ENCODE measurements at places on chromosomes 6 and 20.
A peak's percentile ranks its signal among the peaks of the same experiment; 100 is the strongest.

DNA sequence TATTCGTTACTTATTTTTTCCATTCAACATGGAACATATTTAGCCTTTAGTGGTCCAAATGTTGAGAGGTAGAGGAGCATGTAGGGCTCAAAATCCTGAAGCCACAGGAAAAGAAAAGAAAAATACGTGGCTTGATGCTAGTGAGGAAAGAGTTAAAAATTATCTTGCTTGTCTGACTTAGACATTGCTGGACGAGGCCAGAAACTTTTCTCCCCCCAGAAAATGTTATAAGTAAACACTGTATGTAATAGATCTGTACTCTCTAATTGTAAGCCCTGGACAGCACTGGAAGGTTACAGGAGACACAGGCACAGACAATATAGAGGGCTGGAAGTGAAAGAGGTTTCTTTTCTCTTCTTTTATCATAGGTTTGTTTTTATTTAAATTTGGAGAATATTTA lies 165.6 kb downstream of the ZFP64 start:
- H3K4me3 ChIP-seq: no peak overlapping the region
- H3K27me3 ChIP-seq: no peaks in the 10 kb centered on the region
- no peak overlapping the region for H3K27ac ChIP-seq
- no peaks in the 10 kb centered on the region for H3K4me1 ChIP-seq

- no peaks in the 10 kb centered on the region for H3K4me1 ChIP-seq
- H3K27ac ChIP-seq: no peak overlapping the region
- H3K4me3 ChIP-seq: no peak overlapping the region
- H3K36me3 ChIP-seq: peaks cover 50% of the 10 kb centered on the region
- no peak for DNase-seq
Measured at GRCh38 chr6:111379831-111380230, 103.2 kb downstream of the REV3L start.

GRCh38 chr6:111423960-111424846 lies 58.8 kb downstream of the REV3L start:
- H3K4me3 ChIP-seq: no peak overlapping the region
- peaks cover 12% of the 10 kb centered on the region for H3K4me1 ChIP-seq
- H3K27me3 ChIP-seq: no peaks in the 10 kb centered on the region

DNA sequence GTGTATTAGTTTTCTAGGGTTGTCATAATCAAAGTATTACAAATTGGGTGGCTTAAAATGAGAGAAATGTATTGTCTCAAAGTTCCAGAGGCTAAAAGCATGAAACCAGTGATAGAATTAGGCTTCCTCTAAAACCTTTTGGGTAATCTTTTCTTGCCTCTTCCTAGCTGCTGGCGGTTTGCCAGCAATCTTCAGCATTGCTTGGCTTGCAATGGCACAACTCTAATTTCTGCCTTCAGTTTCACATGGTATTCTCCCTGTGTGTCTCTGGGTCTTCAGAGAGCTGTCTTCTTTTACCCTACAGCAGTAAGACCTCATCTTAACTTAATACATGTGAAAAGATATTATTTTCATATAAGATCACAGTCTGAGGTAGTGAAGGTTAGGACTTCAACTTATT lies 479.1 kb upstream of the GJE1 start:
- no peaks in the 10 kb centered on the region for H3K4me1 ChIP-seq
- H3K36me3 ChIP-seq: no peaks in the 10 kb centered on the region
- H3K4me3 ChIP-seq: no peak overlapping the region
- no peaks in the 10 kb centered on the region for H3K27me3 ChIP-seq
- DNase-seq: no peak
- H3K27ac ChIP-seq: no peak overlapping the region

DNA sequence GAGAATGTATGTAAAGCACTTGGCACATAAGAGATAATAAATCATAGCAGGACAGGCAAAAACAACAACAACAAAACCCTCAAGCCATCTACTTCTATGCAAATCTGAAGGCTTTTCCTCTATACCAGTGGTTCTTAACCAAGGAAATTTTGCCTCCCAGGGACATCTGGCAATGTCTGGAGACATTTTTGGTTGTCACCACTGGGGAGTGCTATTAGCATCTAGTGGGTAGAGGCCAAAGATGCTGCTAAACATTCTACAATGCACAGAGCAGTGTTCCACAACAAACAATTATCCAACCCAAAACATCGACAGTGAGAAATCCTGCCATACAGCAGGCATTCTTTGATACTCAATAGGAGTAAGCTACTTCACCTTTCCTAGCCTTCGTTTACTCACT lies 28.2 kb downstream of the NDRG3 start:
- H3K27me3 ChIP-seq: no peaks in the 10 kb centered on the region
- H3K4me3 ChIP-seq: no peak overlapping the region
- no peak for DNase-seq

- H3K4me1 ChIP-seq: no peaks in the 10 kb centered on the region
- H3K27me3 ChIP-seq: no peaks in the 10 kb centered on the region
- DNase-seq: no peak
- no peak overlapping the region for H3K4me3 ChIP-seq
- no peaks in the 10 kb centered on the region for H3K36me3 ChIP-seq
Measured at GRCh38 chr20:43022568-43022967, 167.1 kb downstream of the PTPRT start.

- H3K27me3 ChIP-seq: no peaks in the 10 kb centered on the region
- H3K36me3 ChIP-seq: no peaks in the 10 kb centered on the region
- peaks cover 13% of the 10 kb centered on the region for H3K4me1 ChIP-seq
- no peak overlapping the region for H3K4me3 ChIP-seq
- H3K27ac ChIP-seq: no peak overlapping the region
- peak; percentile 87 for DNase-seq
Measured at GRCh38 chr20:19692685-19693119, 65.4 kb upstream of the RIN2 start.

GRCh38 chr6:38266921-38267354 lies 372.8 kb downstream of the BTBD9 start:
- no peaks in the 10 kb centered on the region for H3K27me3 ChIP-seq
- no peak overlapping the region for H3K4me3 ChIP-seq

GRCh38 chr6:156175971-156176421 lies 601.2 kb upstream of the ARID1B start:
- H3K4me3 ChIP-seq: no peak overlapping the region
- DNase-seq: no peak
- H3K27ac ChIP-seq: no peak overlapping the region
- no peaks in the 10 kb centered on the region for H3K27me3 ChIP-seq
- no peaks in the 10 kb centered on the region for H3K4me1 ChIP-seq

GRCh38 chr6:91509711-91510110 lies 922.8 kb upstream of the MAP3K7 start:
- no peaks in the 10 kb centered on the region for H3K27me3 ChIP-seq
- no peak for DNase-seq
- no peaks in the 10 kb centered on the region for H3K4me1 ChIP-seq
- H3K36me3 ChIP-seq: no peaks in the 10 kb centered on the region
- H3K27ac ChIP-seq: no peak overlapping the region

DNA sequence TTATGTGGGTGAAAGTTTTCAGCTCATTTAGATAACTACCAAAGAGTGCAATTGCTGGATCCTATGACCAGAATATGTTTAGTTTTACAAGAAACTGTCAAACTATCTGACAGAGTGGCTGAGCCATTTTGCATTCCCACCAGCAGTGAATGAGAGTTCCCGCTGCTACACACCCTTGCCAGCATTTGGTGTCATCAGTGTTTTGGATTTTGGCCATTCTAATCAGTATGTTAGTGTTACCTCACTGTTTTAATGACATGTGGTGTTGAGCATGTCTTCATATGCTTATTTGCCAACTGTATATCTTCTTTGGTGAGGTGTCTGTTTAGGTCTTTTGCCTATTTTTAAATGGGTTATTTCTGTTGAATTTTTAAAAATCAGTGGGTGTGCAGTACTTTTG lies 120.9 kb downstream of the CFAP61 start:
- no peak for DNase-seq
- no peak overlapping the region for H3K27ac ChIP-seq
- no peaks in the 10 kb centered on the region for H3K27me3 ChIP-seq
- H3K4me1 ChIP-seq: no peaks in the 10 kb centered on the region

GRCh38 chr20:32737371-32738223 lies 5.7 kb downstream of the COMMD7 start:
- H3K4me3 ChIP-seq: no peak overlapping the region
- H3K4me1 ChIP-seq: peaks cover 38% of the 10 kb centered on the region
- H3K27me3 ChIP-seq: no peaks in the 10 kb centered on the region
- no peak for DNase-seq

DNA sequence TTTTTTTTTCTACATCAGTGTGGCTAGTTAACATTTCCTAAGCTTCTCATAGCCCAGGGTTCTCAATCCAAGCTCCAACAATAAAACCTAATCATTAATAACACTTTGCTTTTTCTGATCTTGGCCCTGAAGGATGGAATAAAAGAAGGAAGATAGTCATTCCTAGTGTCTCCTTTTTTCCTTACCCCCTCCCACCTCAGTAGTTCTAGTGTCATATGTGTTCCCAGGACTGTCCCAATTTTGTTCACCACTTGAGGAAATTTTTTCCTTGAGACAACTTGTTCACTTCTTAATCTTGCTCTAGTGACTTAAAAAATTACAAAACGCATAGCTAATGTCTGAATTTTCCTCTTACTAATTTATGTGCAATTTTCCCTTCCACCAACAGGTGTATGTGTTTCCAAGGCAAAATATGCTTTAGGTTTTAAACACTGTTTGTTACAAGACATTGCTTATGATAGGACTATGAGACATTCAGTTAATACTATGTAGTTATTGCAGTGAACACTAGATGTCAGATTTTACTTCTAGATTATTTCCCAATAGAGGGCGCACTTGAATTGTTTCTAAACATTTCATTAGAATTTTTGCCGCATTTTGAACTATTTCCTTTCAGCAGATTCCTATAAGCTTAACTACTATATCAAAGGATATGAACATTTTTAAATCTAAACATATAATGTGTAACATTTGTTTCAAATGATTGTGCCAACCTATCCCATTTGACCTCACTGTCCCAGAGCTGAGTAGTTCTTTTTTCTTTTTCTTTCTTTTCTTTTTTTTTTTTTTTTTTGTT lies 18.5 kb upstream of the C6orf141 start:
- no peak overlapping the region for H3K27ac ChIP-seq
- no peaks in the 10 kb centered on the region for H3K4me1 ChIP-seq
- no peaks in the 10 kb centered on the region for H3K36me3 ChIP-seq
- DNase-seq: no peak

GRCh38 chr6:3237761-3238662 lies 10.6 kb upstream of the TUBB2B start:
- peaks cover 55% of the 10 kb centered on the region for H3K27me3 ChIP-seq
- H3K27ac ChIP-seq: no peak overlapping the region
- no peaks in the 10 kb centered on the region for H3K36me3 ChIP-seq

- no peak overlapping the region for H3K27ac ChIP-seq
- no peak overlapping the region for H3K4me3 ChIP-seq
- no peaks in the 10 kb centered on the region for H3K36me3 ChIP-seq
- H3K4me1 ChIP-seq: no peaks in the 10 kb centered on the region
- no peaks in the 10 kb centered on the region for H3K27me3 ChIP-seq
Measured at GRCh38 chr20:47843886-47844567, 58.7 kb upstream of the SULF2 start.

DNA sequence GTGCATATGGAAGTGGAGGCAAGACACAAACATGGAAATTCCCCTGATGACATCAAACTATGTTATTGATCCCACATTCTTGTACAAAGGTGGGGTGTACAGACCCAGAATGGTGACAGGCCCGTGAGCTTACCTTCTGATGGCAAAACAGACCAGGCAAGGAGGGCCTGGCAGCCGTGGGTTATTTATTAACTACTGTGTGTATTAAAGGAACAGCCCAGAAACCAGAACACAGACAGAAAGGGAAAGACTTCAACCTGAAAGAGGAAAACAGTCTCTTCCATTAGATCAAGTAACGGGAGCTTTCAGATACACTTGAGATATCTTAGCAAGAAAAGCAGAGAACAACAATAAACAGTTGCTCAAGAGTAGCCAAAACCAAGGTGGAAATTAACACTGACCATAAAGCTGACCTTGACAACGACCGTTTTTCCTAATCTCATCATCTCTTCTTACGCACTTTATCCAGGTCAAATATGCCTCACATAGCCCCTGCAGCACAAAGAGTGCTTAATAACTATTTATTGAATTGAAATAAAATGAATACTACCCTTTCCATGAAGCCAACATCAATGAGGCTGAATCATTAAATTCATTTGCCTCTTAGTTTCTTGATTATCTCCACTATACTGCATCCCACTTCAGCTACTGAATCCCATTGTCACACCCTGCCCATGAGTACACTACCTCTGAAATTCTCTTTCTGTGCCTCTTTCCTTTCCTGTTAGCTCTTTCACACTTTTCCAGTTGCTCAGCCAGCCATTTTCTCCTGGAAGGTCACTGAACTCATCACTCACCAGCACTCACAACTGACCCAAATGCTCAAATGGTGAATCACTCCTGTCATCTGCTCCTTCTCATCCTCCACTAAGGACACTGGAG lies 67.4 kb downstream of the MOXD1 start:
- no peak overlapping the region for H3K27ac ChIP-seq
- H3K4me1 ChIP-seq: no peaks in the 10 kb centered on the region
- H3K36me3 ChIP-seq: no peaks in the 10 kb centered on the region
- no peak for DNase-seq
- no peaks in the 10 kb centered on the region for H3K27me3 ChIP-seq

DNA sequence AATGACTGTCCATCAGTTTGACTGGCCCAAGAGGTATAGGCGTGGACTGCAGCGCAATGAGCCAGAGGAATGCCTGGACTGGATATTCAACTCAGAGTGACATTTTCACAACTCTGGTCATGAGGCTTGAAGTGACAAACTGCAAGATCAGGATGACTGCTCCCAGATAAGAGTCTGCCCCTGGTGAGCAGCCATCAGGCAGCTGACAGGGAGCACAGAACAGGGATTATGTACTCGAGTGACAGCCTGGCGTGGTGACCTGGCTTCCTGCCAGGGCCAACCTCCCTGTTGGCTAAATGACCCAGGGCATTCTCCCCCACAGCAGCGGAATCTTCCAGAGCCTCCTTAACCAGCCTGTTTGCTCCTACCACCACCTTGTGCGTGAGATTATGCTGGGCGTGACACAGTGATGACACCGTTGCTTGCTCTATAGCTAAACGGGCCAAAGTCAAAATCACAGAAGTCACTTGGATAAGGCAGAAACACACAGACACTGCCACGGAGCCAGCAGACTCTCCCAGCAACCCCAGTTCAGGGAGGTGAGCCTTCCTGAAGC lies 209.1 kb upstream of the JARID2 start:
- no peaks in the 10 kb centered on the region for H3K27me3 ChIP-seq
- no peaks in the 10 kb centered on the region for H3K36me3 ChIP-seq
- no peak for DNase-seq
- no peak overlapping the region for H3K27ac ChIP-seq
- H3K4me3 ChIP-seq: no peak overlapping the region
- peaks cover 6% of the 10 kb centered on the region for H3K4me1 ChIP-seq

DNA sequence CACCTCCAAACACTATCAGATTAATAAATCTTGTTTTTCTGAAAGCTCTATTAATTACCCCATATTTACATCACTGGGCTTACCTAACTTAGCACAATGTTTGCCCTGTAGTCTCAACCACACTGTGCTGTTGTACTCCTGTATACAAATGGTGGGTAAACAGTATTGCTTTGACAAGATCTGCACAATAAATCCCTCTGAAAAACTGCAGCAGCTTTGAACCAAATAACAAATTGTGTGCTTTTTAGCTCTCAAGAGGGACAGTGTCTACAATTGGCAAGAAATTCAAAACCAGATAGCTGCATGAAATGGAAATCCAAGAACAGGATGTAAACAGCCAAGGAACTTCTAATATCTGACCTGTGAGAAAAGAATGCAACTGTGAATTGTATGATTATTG lies 10.4 kb downstream of the KIF6 start:
- no peaks in the 10 kb centered on the region for H3K36me3 ChIP-seq
- no peaks in the 10 kb centered on the region for H3K27me3 ChIP-seq
- H3K4me3 ChIP-seq: no peak overlapping the region
- no peak overlapping the region for H3K27ac ChIP-seq
- no peaks in the 10 kb centered on the region for H3K4me1 ChIP-seq

- H3K4me1 ChIP-seq: peaks cover 82% of the 10 kb centered on the region
- no peak overlapping the region for H3K27ac ChIP-seq
- peak overlapping the region; percentile 16 for H3K4me3 ChIP-seq
Measured at GRCh38 chr20:21514553-21515251, 838 bp upstream of the NKX2-2 start.

Data from spleen (tissue), 13 donors.